ENCODE measurements at places on chromosomes 1 and 21.

DNA sequence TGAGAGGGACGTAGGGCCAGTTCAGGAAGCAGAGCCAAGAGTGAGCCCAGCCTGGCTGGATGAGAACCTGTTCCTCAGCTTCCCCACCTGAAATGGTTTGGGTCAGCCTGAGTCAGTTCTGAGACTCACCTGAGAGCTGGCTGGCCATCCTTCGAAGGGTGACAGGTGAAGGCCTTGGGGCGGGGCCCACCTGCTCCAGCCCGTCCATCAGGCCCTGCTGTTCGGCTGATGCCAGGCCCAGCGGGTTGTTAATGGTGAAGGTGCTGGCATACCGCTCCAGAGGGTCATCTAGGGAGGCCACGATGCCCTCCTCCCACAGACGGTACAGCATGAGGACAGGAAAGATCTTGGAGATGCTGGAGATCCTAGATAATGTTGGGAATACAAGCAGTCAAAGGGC lies 14.1 kb downstream of the LACTBL1 start:
- DNase-seq, result no peak

DNA sequence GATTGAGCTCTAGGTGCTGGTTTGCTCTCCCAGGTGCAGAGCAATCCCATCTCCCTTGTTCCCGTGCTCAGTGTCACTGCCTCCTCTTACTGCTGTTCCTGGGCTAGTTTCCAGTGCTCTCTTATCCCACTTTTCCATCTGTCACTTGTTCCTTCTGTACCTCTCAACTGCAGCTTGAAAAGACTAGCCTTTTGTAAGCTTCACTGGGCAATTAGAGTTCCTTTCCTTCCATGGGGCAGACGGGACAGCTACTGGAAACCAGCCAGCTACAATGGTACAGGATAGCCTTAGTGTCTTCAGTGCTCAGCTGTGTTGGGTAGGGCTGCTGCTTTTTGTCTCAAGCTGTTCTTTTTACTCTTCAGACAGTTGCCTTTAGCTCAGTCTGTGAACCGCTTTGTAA lies 31.6 kb downstream of the AGT start:
- DNase-seq, result no peak

GRCh38 chr1:22471078-22471477 lies 19.4 kb downstream of the ZBTB40 start:
- no peak for DNase-seq

DNA sequence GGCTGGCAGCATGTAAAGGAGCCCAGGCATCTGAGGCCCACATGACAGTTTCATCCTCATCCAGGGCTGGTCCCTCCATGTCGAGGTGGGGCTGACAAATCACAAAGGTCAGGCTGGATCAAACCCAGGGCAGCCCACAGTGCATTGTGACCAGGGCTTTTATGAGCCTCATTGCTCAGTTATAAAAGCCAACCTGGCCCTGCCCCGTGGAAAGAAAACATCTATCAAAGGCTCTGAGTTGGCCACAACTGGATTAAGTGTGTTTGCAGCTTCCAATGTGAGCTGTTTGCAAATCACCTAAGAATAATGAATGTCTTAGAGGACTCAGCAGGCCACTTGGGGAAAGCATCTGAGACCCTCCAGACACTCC lies 45.4 kb downstream of the GRHL3 start:
- DNase-seq, result no peak

GRCh38 chr1:63967901-63968300 lies 194.1 kb downstream of the ROR1 start:
- no peak for DNase-seq

- DNase-seq, result no peak
These were observed 22.8 kb upstream of the RNF186 start for GRCh38 chr1:19837866-19838265.

- DNase-seq, result no peak
These were observed 47.7 kb downstream of the CENPF start for GRCh38 chr1:214650664-214651063.

GRCh38 chr1:82464362-82465001 lies 663.7 kb downstream of the ADGRL2 start:
- peak; percentile 10 for DNase-seq

GRCh38 chr1:239184561-239185244 lies 201.7 kb upstream of the CHRM3 start:
- no peak for DNase-seq

Measured in dermis microvascular lymphatic vessel endothelial cell (primary cell).